Cortex of kidney (tissue), 1 donor: ENCODE measurements at places on chromosomes 7 and 10.

GRCh38 chr10:77210645-77211044 is 427.0 kb downstream of the KCNMA1 start:
- no peak for DNase-seq

GRCh38 chr7:48427671-48428070 is 256.4 kb downstream of the ABCA13 start:
- no peak for DNase-seq

DNA sequence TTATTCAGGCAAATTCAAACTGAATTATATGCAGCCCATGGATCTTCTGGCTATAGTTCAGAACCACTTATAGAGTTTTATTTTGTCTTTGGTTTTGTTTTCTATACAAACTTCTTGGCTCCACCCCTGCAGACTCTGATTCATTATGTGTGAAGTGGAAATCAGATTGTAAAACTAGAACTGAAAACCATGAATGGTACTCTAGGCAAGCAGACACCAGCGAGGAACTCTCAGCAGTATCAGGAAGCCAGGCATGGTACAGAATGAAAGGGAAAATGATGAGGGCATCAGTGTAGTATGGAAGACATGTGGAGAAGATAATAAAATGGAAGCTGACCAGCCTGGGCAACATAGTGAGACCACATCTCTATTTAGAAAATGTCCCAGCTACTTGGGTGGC is 1026.9 kb upstream of the C7orf33 start:
- DNase-seq = no peak

GRCh38 chr10:10853954-10854353 is 163.7 kb upstream of the CELF2 start:
- no peak for DNase-seq

DNA sequence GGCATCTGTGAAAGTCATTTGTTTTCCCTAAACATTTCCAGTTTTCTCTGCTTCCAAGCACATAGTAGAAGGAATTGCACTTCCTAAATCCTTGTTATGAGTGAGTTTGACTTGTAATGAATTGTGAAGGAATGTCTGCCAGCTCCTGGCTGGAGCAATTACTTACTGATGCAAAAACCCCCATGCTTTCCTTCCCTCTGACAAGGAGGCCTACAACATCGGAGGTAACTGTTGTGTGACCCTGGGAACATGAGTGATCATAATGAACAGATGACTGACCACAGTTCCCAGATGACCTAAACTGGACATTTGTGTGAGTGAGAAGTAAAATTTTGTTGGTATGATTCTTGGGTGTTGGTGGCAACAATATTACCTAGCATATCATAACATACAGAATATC is 21.4 kb upstream of the CPVL start:
- no peak for DNase-seq

GRCh38 chr7:114539575-114539974 is 125.0 kb downstream of the FOXP2 start:
- no peak for DNase-seq

- no peak for DNase-seq
Observed at GRCh38 chr10:93410697-93411348, 71.3 kb downstream of the MYOF start.

DNA sequence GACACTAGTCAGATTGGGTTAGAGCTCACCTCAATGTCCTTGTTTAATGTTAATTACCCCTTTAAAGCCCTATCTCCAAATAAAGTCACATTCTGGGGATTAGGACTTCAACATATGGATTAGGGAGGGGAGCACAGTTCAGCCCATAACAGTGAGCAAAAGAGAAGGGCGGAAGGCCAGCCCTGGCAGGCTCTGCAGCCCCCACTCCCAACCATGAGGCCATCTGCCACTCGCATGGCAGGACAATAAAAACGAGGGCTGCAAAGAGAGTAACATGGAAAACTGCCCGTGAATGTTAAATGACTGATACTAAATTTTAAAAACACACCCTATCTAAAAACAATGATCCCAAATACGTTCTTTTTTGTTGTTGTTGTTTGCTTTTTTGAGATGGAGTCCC is 38.7 kb downstream of the RGS10 start:
- DNase-seq = no peak

DNA sequence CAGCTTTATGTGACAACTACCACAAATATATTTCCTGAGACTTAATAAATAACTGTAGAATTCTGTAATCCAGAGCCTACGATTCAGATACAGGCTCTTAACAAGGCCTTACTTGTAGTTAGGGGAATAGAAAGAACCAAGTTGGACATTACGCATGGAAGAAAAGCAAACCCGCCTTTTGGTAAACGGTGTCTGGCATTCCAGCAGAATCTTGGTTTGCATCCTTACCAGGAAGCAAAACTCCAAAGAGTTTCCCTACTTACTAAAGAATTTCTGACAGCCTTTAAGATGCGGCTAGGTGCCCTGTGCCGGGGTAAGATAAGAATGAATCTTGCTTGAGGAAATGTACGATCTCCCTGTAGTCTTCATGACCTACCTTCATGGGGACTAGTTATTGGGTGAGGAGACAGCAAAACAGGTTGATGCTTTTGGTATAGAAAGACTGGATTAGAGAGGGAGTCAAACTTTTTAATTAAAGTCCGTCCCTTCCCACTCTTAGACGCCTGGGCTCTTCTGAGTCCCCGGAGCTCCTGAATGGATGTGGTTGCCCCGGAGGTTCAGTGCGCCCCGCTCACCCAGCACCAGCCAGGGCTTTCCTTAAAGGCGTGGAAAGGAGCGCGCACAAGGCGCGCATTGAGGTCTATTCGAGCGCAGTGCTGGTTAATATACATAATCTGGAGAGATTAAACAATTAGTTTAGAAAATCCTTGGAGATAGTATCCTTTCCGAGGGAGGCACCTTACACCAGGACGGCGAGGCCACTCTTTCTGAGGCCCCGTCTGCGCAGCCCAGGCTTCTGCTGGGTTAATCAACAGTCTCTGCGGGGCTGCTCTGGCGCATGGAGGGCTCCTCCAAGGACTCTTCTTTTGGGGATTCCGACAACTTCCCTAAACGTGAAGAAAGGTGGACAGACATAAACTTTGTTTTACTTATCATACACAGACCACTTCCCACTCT is 11.5 kb downstream of the PTF1A start:
- DNase-seq = no peak

- no peak for DNase-seq
Observed at GRCh38 chr7:17985473-17986239, 42.0 kb downstream of the PRPS1L1 start.

- no peak for DNase-seq
Observed at GRCh38 chr10:99315853-99316252, 13.3 kb upstream of the CNNM1 start.

DNA sequence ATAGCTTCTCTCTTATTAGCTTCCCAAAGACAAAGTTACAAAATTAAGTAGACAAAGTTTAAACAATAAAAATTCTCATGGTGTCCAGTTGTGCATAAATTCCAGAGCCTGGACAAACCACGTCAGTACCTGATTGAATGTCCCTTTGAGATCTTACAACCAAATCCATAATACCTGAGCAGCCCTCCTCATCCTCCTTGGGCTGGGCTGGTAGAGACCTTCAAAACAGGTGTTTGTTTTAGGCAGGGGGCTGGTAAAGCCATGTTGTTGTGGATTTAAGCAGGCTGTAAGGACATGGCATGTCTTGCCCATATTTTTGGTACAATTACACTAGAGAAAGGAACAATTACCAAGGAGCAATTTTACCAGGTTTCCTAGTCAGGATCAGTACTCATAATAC is 2.1 kb downstream of the IFIT5 start:
- DNase-seq = no peak

DNA sequence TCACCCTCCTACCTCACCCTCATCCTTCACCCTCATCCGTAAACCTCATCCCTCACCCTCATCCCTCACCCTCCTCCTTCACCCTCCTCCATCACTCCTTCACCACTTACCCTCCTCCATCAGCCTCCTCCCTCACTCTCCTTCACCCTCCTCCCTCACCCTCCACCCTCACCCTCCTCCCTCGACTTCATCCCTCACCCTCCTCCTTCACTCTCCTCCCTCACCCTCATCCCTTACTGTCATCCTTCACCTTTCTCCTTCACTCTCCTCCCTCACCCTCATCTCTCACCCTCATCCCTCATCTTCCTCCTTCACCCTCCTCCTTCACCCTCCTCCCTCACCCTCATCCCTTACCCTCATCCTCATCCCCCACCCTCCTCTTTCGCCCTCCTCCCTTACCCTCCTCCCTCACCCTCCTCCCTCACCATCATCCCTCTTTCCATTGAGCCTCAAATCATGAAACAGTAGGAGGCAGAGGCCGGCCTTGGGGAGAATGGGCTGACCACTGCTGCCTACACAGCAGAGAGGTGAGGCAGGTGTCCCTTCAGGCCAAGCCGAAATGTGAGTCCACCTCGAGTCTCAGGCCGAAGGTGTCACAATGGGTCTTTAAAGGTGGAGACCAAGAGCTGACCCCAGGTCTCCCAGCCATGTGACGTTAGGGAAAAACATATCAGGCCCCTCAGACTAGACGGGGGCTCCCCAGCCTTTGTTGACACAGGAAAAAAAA is 53.0 kb downstream of the PDGFA start:
- no peak for DNase-seq
